ENCODE measurements at places on chromosomes 7 and 10.

DNA sequence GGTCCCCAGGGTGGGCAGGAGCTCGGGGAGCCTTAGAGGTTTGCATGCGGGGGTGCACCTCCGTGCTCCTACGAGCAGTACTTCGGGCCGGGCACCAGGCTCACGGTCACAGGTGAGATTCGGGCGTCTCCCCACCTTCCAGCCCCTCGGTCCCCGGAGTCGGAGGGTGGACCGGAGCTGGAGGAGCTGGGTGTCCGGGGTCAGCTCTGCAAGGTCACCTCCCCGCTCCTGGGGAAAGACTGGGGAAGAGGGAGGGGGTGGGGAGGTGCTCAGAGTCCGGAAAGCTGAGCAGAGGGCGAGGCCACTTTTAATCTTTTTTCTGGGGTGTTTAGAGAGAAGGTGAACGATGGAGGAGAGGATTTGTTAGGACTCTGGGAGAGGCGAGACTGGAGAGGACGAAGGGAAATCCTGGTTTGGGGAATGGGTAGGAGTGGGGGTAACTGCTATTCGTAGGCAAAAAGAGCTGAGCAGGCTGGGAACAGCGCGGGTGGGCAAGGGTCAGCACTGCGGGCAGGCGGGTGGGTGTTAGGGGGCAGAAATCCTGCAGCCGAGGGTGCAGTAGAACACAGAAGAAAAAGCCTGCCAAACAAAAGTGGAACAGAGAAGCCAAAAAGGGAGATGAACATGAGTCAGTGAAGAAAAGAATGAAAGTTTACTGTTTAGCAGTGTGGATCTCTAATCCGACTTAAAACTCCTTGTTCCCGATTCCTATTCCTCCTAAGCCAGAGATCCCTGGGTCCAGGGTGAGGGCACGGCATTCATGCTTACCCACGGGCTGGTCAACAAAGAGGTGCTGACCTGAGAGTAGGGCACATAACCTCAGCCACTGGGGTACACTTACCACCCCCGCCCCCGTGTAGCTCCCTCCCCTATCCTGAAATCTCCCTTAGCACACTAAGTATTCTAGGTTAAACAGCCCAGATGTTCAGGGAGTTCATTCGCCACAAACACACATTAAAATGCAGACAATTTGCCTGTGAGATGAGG is 26.9 kb downstream of the PRSS2 start:
- DNase-seq, result peak; percentile 65

GRCh38 chr10:97676770-97677581 is 10.1 kb downstream of the AVPI1 start:
- DNase-seq, result no peak

DNA sequence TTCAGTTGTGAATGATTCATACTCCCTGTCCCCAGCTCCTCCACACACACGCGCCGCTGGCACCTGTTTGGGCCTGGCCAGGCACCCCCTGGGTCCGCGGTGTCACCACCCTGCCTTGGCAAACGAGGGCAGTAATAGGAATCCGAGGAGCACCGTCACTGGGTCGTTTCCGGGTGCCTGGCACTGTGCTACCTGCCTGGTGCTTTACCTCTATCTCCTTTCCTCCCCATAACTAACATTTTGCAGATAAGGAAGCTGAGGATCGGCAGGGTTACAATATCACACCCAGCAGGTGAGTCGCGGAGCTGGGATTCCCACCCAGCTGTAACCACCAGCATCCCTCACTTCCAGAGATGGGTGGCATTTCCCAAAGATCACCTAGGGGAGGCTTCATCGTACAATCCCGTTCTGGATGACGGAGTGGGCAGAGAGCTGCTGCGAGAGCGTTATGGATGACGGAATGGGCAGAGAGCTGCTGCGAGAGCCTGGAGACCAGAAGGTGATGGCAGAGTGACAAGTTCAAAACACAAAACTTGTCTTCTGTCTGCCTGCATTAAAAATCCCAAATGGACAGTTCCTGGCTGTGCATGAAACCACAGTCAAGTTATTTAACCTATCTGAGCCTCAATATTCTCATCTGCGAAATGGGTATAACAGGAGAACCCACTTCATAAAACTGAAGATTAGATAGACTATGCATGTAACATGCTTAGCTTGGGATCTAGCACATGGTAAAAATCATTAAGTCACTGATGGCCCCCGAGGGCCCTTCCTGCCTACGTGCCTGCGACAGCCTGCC is 1.1 kb upstream of the HSPA12A start:
- no peak for DNase-seq

GRCh38 chr10:34033078-34033477 is 698.6 kb upstream of the NRP1 start:
- DNase-seq, result no peak

GRCh38 chr10:62063795-62064472 is 162.4 kb downstream of the ARID5B start:
- DNase-seq, result no peak

GRCh38 chr7:27936047-27936767 is 196.2 kb downstream of the TAX1BP1 start:
- no peak for DNase-seq

DNA sequence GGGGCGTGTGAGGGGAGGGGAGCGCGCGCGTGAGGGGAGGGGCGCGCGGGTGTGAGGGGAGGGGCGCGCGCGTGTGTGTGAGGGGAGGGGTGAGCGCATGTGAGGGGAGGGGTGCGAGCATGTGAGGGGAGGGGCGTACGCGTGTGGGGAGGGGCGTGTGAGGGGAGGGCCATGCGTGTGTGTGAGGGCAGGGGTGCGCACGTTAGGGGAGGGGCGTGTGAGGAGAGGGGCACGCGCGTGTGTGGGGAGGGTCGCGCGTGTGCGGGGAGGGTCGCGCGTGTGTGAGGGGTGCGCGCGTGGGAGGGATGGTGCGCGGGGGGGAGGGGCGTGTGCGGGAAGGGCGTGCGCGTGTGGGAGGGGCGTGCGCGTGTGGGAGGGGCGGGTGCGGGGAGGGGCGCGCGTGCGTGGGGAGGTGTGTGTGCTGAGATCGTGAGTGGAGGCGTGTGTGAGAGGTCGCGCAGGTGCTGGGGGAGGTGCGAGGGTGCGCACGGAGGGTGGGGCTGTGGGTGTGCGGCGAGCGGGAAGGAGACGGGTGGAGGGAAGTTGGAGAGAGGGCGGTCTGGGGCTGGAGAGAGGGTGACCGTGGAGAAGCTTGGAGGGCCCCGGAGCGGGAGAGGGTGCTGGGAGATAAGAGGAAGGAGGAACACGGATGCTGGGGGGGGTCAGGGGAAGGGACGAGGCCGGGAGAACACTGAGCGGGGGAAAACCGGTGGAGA is 19.7 kb downstream of the MXI1 start:
- no peak for DNase-seq

DNA sequence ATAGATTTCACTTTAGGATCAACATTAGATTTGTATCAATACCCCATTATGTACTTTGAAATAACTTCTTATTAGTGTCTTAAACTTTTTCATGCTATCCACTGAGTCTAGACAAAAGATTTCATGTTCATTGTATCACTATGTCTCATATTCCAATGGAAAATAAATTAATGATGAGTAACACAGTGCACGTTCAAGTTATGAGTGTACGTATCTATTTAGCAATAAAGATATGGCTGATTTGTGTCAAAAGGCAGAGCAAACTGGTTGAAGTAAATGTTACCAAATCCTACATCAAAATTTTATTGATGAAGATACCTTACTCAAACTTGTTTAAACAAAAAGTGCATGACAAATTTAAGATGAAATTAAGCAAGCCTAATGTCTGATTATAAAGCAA is 102.4 kb downstream of the SEMA3E start:
- DNase-seq, result no peak

DNA sequence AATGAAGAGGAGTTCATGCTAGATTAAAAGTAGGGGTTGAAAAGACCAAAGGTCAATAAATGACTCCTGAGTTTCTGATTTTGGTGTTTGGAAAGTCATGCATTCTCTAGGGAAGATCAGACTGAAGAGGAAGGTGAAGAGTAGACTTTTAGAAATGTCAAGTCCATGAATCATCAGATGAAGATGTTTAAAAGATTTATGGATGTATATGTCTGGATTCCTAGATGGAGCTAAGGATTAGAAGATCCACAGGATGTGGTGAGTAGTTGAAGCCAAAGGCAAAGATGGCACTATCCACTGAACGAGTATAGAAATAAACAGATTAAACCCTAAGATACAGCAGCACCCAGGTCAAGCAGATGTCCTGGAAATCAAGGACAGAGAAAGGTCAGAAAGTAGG is 298.5 kb downstream of the GPAM start:
- no peak for DNase-seq

- no peak for DNase-seq
Observed at GRCh38 chr10:52864201-52865106, 91.9 kb upstream of the MBL2 start.

DNA sequence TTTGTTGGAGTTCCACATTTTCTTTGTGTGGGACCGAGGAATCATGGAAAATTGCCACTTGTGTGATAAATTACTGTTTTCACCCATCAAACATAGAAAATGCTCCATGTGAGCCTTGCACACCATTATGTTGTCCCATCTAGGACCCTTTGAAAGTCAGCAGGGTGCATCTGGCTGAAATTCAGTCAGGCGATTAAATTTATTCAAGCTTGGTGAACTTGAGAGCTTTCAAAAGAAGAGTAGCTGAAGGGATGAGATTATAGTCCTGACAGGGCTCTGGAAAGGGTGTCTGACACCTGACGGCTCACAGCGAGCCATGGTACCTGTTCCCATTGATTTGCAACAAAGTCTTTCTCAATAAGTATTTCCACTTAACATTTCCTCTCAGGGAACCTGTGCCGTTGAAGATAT is 399.7 kb upstream of the ETV1 start:
- DNase-seq, result no peak

GRCh38 chr7:95817866-95818640 is 45.7 kb downstream of the DYNC1I1 start:
- no peak for DNase-seq

- no peak for DNase-seq
Observed at GRCh38 chr10:72611783-72612182, 14.1 kb downstream of the MICU1 start.

GRCh38 chr10:10125676-10126075 is 892.0 kb upstream of the CELF2 start:
- DNase-seq, result no peak

DNA sequence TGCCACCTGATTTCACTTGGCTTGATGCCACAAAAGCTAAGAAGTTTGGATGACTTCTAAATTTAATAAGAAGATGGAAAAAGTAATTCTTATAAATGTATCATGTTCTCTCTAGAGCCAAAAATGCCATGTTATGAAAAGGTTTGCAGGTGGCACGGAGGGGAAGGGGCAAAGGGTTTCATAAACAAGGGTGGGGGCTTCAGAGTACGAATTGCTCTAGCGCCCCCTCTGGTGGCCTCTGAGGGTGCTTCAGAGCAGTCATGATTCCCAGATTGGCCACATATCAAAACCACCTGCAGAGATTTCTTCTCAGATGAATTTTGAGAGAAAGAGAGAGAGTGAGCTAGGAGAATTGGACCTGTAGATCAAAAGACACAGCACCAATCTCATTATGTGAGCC is 208.6 kb upstream of the YAE1 start:
- no peak for DNase-seq

DNA sequence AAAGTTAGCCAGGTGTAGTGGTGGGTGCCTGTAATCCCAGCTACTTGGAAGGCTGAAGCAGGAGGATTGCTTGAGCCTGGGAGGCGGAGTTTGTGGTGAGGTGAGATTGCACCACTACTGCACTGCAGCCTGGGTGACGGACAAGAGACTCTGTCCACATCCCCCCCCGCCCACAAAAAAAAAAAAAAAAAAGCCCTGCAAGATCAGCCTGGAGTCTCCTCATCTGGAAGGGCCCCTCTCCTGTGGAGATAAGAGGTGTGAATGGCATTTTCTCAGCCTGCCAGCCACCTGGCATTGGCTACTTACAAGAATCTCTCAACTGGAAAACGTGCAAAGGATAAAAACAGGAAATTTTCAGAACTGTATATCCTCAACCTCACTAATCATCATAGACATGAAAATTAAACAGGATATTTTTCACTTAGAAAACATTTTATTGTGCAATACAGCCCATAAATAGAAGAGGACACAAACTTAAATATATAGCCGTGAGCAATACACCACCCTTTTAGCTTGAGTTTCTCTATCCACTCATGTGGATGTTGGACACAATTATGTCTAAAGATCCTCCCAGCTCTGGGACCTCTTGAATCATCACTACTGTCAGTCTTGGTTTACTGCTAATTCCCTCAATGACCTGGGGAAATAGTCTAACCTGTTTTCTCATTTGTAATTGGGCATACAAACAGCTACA is 11.3 kb upstream of the TSPAN15 start:
- no peak for DNase-seq

DNA sequence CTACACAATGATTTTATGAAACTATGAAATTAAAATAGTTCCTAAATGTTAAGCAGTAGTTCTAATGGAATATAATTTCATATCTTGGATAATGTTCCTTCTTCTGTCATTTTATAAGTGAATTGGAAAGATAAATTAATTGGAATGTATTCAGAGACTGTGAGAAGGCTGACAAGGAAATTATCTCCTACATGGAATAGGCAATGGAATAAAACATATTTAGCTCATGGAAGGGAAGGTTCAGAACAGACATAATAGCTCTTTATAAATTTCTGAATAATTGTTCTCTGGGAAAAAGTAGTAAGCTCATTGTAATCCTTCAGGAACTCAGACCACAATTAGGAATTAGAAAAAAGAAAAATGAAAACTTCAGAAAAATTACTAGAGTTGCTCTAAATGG is 1172.3 kb upstream of the SORCS1 start:
- DNase-seq, result no peak

- no peak for DNase-seq
Observed at GRCh38 chr7:55992346-55992745, 28.0 kb downstream of the NIPSNAP2 start.
